ENCODE measurements at places on chromosomes 2 and 18.

DNA sequence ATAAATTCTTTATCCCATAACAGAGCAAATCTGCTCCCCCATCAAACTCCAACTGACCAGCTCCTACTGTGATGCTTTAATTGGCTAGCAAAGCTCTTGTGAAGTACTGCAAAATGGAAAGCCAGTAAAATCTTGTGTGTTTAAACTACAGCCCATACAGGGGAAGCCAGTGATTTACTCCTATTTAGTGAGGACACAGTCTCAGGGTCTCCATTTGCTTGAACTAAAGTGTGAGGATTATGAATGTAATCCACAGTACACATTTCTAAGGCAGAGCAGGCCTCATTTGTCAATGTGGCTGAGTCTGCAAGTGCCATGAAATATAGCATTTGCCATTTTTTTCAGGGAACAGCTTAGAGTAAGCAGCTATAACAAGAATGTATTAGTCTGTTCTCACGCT lies 259.3 kb downstream of the PIEZO2 start:
- no peak for DNase-seq

DNA sequence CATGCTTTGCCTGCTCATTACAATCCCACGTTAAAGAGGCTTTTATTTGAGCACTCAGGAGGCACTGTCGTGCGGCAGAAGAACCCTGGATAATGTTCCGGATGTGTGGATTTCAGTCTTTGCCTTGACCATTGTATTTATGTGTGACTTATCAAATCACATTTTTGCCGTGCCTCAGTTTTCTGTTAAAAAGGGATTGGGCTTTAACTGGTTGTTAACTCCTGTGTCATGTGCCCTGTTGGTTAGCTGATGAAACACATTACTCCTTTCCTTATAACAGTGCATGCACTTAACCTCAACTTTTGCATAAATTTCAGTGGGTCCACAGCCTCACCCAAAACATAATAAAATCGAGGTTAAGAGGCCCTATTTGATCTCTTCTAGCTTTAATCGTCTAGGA lies 52.7 kb downstream of the NAB1 start:
- DNase-seq, result no peak

DNA sequence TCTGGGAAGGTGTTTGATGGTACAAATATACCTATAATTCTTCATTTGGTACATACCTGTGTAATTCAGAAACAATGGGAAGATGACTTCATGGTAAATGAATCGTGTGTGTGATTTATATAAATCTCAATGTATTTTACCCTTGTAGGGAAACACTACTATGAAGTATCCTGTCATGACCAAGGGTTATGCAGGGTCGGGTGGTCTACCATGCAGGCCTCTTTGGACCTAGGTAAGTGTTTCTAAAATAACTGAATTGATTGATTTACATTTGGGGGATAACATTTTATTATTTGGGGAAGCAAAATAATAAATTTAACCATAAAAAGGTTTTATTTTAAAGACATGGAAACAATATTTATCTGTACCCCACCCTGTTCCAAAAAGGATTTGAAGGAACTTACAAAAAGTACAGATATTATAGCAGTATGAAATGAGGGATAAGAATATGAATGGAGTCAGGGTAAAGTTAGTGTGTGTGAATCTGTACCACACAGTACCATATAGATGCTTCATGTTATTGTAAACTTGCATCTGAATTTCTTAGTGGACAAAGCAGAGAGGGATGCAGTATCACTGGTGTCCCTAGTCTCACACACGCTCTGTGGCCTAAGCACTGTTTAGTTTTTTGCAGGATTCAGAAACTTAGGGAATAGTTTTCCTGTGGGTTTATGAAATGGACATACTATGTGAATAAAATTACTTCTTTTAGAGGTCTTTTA lies 11.5 kb downstream of the DDX1 start:
- DNase-seq, result no peak

GRCh38 chr2:38666556-38666910 lies 619 bp downstream of the GALM start:
- peak; percentile 25 for DNase-seq

GRCh38 chr18:79962311-79962710 lies 2.1 kb upstream of the HSBP1L1 start:
- DNase-seq, result peak; percentile 78

- no peak for DNase-seq
Observed at GRCh38 chr18:51069885-51070284, 39.9 kb downstream of the SMAD4 start.

GRCh38 chr2:153387203-153387602 lies 91.4 kb downstream of the RPRM start:
- DNase-seq, result no peak

- DNase-seq, result no peak
Observed at GRCh38 chr18:35502052-35502451, 4.3 kb upstream of the INO80C start.

GRCh38 chr18:74286106-74286855 lies 5.5 kb downstream of the CYB5A start:
- no peak for DNase-seq

- DNase-seq, result no peak
Observed at GRCh38 chr2:63066838-63067237, 16.2 kb downstream of the OTX1 start.

- no peak for DNase-seq
Observed at GRCh38 chr2:197208841-197209240, 101.7 kb downstream of the ANKRD44 start.

- DNase-seq, result no peak
Observed at GRCh38 chr2:7845332-7845731, 836.5 kb upstream of the ID2 start.

DNA sequence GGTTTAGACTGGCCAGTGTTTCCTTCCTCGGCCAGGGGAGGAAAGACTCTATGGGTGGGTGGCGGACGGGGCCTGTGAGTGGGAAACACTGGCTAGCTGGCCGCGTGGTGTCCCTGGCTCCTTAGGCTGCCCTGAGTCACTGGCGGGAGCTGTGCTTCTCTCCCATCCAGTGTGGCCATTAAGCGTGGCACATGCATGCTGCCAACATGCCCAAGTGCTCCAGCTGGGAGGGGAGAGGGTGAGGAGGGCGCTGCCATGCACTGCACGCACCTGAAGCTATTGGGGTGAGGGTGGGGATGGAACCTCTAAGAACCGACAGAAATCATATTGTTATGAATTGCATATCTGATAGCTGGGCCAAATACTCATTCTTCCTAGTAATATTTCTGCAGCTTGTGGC lies 270.8 kb downstream of the CALCRL start:
- no peak for DNase-seq

DNA sequence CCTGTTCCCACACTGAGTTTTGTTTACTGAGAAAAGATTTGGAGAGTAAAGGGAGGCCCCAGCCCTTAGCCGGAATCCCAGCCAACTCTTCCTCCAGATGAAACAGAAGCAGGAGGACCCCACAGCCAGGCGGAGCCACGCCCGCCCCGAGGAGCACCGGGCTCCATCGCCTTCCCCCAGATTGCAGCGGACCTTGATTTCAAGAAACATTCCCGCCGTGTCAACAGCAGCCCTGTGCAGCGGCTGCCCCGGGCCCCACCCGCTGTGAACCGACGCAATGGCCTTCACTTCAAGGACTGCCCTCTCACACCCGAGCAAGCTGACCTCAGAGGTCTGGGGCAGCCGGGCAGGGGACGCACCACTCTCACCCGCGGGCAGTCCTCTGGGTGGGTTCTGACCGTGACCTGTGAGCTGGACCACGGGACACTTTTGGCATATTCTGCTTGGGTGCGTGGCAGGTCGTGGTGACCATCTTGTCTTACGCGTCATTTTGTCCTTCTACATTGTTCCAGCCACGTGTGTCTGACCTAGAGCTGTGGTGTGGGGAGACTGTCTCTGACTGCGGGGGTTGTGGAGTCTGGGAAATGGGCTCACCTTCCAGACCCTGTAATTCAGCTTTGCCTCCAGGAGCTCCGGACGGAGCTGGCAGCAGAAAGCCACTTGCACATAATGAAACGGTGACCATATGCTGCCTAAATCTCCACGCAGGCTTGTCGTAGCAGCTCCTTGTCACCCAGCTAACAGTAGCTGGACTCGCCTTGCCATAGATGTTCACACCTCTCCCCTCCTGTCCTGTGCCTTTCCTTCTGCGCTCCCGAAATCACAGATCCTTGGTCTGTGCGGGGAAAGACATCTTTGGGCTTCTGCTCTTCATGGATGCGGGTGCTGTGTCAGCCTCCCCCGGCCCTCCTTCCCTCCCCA lies 32.0 kb upstream of the INHBB start:
- DNase-seq, result no peak

GRCh38 chr2:128799730-128800129 lies 481.1 kb upstream of the HS6ST1 start:
- DNase-seq, result no peak

GRCh38 chr18:3209859-3210569 lies 9.8 kb downstream of the MYOM1 start:
- no peak for DNase-seq

DNA sequence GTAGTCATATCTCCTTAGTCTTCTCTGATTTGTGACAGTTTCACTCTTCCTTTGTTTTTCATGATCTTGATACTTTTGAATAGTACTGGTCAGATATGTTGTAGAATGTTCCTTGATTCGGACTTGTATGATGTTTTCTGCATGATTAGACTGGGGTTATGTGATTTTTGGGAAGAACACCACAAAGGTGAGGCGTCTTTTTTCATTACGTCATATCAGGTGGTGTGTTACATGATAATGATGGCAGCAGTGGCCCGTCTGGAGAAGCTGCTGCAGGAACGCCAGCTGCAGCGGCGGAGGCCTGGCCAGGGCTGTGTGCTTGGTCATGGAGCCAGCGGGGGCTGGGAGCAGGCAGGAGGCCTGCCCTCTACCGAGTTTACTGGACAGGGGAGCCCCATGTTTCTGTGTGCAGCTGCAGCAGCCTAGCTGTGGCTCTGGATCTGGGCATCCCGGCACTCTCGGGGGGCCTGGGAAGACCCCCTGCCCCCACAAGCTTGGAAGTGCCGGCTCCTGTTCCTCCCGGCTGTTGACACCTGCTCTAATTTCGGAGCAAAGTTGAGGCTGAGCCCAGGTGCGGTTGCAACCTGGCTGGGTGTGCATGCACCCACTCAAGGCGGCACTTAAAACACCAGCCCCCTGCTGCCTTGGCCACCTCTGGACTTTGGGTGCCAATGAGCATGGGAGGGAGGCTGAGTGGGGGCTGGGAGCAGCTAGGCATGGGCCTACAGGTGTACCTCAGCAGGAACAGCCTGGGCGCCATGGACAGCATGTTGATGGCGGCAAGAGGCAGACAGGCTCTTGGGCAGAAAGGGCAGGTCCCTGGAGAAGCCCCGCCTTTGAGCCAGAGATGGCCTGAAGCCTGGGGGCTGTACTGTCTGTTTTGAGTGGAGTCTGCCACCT lies 26.1 kb downstream of the SLC4A10 start:
- no peak for DNase-seq

DNA sequence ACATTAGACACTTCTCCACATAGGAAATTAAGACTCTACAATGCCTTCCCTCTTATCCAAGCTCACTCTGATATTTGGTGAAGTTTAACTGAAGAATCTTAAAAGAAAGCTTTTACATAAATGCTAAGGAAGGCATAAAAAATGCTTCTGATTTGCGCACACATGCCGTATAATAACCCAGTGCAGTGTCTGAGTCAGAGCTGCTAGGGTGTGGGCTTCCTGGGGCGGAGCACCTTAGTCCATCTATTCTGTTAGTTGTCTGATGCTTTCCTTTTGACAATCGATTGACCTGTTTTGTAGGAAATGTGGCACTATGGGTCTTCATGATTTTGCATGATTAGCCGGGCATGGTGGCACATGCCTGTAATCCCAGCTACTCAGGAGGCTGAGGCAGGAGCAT lies 231.5 kb downstream of the AFF3 start:
- no peak for DNase-seq

GRCh38 chr18:78099979-78100588 lies 850.4 kb downstream of the GALR1 start:
- DNase-seq, result no peak

GRCh38 chr2:138137949-138138348 lies 173.7 kb downstream of the HNMT start:
- no peak for DNase-seq

GRCh38 chr2:47695800-47696477 lies 87.0 kb upstream of the MSH6 start:
- DNase-seq, result peak; percentile 26

GRCh38 chr2:105382177-105382576 lies 16.7 kb downstream of the FHL2 start:
- DNase-seq, result no peak

GRCh38 chr2:21543630-21544029 lies 419.9 kb downstream of the TDRD15 start:
- DNase-seq, result no peak

GRCh38 chr2:122639711-122640110 lies 884.3 kb downstream of the TSN start:
- DNase-seq, result peak; percentile 3

- DNase-seq, result no peak
Observed at GRCh38 chr2:66439812-66440542, 5.1 kb downstream of the MEIS1 start.

GRCh38 chr2:158116936-158117335 lies 15.3 kb downstream of the UPP2 start:
- DNase-seq, result no peak

DNA sequence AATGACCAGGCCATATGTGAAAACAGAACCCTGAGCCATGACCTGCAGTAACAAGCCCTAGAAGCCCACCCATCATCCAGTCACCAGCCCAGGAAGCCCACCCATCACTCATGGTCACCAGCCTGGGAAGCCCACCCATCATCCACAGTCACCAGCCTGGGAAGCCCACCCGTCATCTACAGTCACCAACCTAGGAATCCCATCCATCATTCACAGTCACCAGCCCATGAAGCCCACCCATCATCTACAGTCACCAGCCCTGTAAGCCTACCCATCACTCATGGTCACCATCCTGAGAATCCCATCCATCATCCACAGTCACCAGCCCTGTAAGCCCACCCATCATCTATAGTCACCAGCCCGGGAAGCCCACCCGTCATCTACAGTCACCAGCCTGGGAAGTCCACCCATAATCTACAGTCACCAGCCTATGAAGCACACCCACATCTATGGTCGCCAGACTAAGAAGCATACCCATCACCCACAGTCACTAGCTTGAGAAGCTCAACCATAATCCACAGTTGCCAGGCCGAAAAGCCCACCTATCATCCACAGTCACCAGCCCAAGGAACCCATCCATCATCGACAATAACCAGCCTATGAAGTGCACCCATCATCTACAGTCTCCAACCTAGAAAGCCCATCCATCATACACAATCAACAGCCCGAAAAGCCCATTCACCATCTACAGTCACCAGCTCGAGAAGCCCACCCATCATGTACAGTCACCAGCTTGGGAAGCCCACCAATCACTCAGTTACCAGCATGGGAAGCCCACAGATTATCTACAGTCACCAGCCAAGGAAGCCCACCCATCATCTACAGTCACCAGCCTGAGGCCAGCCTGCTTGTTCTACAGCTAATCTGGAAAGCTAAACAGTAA lies 91.9 kb downstream of the TWIST2 start:
- no peak for DNase-seq

DNA sequence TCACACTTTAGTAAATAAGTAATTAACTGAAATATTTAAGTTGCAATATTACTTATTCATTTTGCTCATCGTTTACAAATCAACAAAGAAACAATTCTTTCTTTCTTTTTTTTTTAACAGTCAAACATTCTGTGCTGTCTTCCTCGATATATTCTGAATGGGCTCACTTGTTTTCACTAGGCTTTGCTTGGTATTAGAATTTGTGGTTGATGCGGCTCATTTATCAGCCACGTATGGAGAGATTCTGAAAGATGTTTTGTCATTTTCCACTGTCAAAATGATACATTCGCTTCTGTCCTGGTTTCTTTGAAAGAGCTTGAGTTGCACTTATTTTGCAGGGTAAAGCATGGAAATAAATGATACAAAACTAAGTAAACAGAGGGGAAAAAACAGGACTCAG lies 323.7 kb downstream of the LRRTM1 start:
- no peak for DNase-seq

- DNase-seq, result no peak
Observed at GRCh38 chr2:36731941-36732672, 35.6 kb downstream of the VIT start.

GRCh38 chr2:30758191-30758651 lies 49.0 kb downstream of the CAPN13 start:
- no peak for DNase-seq

All from T47D (cell line).